ENCODE measurements at places on chromosomes 7 and 10. TPM values are rescaled to one million over a fixed set of nuclear protein-coding genes. Genes with fewer than 3 reads are reported as not detected.

Gene ADCYAP1R1
- total RNA-seq: not detected

Gene CCDC172
- not detected for total RNA-seq

Gene ICA1
- 1.2 TPM for total RNA-seq

Gene C10orf62
- not detected for total RNA-seq

Gene HTR5A
- not detected for total RNA-seq
